A673 (cell line): ENCODE measurements at places on chromosomes 16 and 17. TPM values are rescaled to one million over a fixed set of nuclear protein-coding genes. Genes with fewer than 3 reads are reported as not detected.

GRCh38 chr16:2210386-2211365 lies at the start of gene BRICD5:
Gene BRICD5, minus strand, starts transcription at chr16:2210863. Its CDS starts 30 bp downstream, at chr16:2210833.
- H3K4me3 ChIP-seq, result no peak within 1 kb of the TSS
- DNase-seq, result no peak
- peaks cover 25% of the 10 kb centered on the region for H3K4me1 ChIP-seq
- H3K27ac ChIP-seq, result no peak within 1 kb of the TSS
- H3K27me3 ChIP-seq, result no peaks in the 10 kb centered on the region

GRCh38 chr16:72197545-72197944 lies 25.6 kb upstream of the PMFBP1 start:
- no peaks in the 10 kb centered on the region for H3K27me3 ChIP-seq
- no peak overlapping the region for H3K4me3 ChIP-seq
- no peaks in the 10 kb centered on the region for H3K36me3 ChIP-seq

GSDMA gene
- not detected in 2 replicates for total RNA-seq

CRYBA1 gene
- total RNA-seq, result not detected in 2 replicates
